CMK (cell line): ENCODE measurements at places on chromosomes 3 and 15.

GRCh38 chr15:39622660-39623516, 42.0 kb downstream of the THBS1 start:
- DNase-seq = no peak

DNA sequence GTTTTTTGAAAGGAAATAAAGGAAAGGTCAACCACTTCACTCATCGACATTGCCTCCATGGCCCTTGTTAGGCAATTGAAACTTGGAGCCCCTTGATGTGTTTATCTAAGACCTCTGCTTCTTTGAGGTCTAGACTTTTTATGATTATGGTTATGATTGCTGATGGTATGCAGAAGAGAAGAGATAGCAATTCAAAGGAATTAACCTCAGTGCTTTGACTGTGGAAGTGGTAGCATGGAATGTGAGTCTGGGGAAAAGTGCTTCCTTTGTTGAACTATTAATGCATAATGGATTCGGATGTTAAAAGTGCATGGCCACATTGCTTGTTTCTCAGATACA, 46.1 kb downstream of the FNDC3B start:
- no peak for DNase-seq

DNA sequence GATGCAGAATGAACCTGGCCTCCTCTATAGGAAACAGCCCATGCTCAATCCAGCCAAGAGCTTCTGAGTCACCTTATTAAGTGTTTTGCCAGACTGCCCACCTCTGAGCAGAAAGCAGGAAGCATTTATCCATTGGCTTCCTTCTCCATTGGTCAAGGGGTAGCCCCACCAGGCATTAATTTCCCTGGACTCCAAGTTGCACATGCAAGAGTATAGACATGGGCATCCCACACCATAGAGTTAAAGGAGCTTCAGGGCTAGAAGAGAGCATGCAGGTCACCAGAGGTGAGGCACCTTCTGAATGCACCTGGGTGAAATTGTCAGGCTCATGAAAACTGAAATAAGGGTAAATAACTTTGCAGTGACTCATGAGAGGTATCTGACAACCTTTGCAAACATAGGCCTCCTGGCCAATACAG, 230.8 kb upstream of the STAC start:
- no peak for DNase-seq

DNA sequence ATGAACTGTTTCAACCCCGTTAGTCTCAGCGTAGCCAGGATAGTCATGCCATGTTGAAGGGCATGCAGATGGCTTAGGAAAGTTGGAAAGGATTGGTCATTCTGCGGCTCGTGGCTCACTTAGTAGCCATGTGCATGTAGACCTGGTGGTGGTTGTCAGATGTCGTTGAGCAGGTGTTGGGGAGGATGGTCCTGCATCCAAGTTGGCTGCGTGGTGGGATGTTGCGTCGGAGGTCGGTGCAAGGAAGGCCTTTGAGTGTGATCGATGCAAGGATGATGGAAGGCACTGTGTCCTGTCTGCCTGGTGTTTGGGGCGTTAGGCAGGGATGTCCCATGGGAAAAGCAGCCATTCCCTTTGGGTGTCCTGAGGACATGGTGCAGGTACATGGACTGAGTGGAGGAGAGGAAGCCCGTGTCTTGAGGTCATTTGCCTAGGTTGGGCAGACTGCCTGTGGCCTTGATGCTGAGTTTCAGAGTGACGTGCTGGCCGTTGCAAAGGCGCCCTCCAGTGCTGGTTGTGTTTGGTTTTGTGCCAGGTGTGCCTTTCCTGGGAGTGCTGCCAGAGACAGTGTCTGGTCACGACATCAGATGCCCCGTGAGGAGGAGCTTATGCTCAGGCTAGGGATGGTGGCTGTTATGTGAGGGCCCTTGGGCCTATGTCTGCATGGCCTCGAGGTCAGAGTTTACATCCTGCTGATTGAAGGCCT, 103.4 kb downstream of the SNRPN start:
- no peak for DNase-seq

DNA sequence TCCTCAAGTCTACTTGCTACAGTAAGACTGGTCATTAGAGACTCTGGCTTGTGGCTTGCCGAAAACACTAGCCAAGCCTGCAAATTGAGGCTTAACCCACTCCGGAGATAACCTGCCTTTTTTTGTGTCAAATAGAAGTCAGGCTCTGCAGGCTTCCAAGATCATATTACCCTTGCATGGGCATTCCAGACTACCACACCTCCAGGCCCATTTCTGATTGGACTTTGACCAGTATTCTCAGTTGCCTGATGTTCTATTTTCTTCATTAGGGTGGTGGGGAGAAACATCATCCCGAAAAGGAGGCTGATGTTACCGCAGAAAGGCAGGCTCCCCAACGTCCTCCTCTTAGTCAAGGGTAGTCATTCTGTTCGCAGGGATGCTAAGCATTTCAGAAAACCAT, 68.1 kb upstream of the FOXP1 start:
- DNase-seq = no peak

DNA sequence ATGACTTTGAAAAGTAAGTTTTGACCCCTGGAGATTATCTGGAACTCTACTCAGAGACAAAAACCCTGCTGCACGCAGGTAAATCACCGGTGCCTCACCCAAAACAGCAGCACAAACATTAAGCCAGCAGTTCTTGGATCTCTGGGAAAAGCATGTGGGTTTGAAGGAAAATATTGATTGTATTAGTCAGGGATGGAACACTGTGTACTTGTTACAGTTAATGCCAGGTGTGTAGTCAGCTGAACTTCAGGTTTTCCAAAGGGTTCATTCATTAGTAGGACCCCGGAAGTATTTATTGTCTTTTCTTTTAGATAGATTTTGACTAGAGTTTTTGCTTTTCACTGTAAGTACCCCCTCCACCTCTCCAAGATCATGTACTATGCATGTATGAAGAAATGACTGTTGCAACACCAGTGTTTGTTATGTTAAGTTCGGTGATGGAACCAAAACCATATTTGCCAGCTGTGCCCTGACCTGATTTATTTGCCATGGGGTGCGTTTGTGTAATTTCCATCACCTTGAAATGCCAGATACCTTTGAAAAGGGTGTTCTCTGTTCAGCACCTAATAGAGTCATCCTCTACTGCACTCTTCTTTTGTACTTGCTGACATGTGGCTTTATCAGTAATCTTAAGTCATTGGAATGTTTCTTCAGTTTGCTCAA, 14.5 kb downstream of the ARHGEF26 start:
- DNase-seq = no peak

- no peak for DNase-seq
Measured at GRCh38 chr3:46928282-46928681, 48.3 kb downstream of the CCDC12 start.

DNA sequence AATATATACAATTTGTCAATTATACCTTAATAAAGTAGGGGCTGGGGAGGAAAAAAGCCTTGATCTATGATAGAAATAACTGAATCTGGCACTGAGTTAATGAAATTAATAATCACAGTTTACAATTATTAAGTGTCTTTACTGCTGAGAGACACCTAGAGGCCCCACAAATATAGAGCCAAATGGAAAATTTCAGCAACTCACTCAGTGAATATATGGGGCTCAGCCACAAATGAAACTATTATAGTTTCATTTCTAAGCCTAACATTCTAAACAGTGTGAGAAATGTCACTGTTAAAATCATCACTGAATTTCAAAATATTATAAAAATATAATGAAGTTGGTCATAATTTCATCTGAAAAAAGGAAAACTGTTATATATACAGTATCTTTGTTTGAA, 40.3 kb downstream of the GNB4 start:
- no peak for DNase-seq

GRCh38 chr15:34047893-34048775, 9.1 kb upstream of the AVEN start:
- DNase-seq = no peak

DNA sequence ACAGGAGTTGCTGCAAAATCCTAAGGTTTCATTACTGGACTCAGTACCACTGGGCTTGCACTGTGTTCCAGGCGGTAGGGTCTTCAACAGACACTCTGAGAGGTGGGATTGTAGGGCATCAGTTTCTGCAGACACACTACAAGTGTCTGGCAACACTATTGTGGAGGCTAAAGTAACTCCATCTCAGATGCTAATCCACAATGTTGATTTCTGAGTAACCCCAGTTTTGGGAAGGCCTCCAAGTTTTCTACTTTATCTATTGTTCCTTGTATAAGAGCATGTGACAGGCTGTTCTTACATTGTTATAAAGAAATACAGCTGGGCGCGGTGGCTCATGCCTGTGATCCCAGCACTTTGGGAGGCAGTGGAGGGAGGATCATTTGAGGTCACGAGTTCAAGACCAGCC, 2.5 kb upstream of the ABHD5 start:
- no peak for DNase-seq

DNA sequence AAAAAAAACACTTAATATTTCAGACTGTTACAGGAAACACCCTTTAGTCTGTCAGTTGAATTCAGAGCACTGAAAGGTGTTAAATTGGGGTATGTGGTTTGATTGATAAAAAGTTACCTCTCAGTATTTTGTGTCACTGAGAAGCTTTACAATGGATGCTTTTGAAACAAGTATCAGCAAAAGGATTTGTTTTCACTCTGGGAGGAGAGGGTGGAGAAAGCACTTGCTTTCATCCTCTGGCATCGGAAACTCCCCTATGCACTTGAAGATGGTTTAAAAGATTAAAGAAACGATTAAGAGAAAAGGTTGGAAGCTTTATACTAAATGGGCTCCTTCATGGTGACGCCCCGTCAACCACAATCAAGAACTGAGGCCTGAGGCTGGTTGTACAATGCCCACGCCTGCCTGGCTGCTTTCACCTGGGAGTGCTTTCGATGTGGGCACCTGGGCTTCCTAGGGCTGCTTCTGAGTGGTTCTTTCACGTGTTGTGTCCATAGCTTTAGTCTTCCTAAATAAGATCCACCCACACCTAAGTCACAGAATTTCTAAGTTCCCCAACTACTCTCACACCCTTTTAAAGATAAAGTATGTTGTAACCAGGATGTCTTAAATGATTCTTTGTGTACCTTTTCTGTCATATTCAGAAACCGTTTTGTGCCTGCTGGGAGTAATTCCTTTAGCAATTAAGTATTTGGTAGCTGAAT, 17.9 kb downstream of the TMEM43 start:
- DNase-seq = no peak

- DNase-seq = no peak
Measured at GRCh38 chr15:73925848-73926218, 429 bp upstream of the LOXL1 start.

DNA sequence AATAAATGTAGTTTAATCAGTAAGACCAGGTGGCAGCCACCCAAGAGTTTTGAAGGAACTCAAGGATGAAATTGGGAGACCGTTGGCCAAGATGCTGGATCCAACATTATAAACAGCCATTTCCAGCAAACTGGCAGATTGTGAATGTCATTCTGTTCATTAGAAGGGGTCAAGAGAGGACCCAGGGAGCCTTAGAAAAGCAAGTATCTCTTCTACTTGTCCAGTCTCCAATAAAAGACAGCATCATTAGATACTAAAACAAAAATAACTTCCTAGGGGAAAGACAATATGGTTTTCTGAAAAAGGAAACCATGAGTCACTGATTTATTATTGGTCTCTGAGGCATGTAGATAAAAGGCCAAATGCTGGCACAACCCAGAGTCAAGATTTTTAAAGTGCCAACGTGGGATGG, 67.9 kb downstream of the GADL1 start:
- DNase-seq = no peak

GRCh38 chr15:61644550-61644949, 415.4 kb upstream of the RORA start:
- no peak for DNase-seq

DNA sequence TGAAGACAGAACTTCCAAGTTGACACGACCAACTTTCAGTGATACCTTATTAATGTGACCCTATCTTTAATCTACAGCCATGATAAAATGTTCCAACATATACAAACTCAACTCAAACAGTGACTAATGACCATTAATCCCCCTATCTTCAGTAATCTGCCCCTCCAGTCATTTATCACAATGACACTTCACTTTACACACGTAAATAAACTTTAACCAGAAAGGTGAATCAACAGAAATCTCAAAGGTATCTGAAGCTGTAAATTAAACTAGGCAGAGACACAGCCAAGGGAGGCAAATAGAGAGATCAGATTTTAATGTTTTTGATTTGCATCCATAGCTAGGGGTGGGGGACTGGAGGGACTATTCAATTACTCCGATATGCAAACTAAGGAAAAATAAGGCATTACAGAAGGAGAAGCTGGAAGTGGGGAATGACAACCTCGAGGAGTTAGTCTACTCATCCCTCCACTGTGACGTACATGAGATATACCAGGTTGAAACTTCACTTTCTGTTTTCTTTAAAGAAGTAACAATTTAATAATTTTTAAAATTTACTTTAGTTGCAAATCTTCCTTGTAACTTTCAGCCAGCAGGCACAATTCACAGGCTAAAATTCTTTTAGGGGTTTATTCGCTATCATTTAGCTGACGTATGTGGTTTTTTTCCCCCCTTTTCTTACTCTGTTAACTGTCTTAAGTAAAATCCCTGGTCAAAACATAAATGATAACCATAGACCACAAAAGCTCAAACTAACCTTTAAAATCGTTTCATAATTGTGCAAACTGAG, 751.0 kb downstream of the ROBO1 start:
- no peak for DNase-seq

- no peak for DNase-seq
Measured at GRCh38 chr3:74842141-74842540, 227.7 kb upstream of the CNTN3 start.

GRCh38 chr3:128573160-128573559, 77.5 kb downstream of the RPN1 start:
- no peak for DNase-seq

DNA sequence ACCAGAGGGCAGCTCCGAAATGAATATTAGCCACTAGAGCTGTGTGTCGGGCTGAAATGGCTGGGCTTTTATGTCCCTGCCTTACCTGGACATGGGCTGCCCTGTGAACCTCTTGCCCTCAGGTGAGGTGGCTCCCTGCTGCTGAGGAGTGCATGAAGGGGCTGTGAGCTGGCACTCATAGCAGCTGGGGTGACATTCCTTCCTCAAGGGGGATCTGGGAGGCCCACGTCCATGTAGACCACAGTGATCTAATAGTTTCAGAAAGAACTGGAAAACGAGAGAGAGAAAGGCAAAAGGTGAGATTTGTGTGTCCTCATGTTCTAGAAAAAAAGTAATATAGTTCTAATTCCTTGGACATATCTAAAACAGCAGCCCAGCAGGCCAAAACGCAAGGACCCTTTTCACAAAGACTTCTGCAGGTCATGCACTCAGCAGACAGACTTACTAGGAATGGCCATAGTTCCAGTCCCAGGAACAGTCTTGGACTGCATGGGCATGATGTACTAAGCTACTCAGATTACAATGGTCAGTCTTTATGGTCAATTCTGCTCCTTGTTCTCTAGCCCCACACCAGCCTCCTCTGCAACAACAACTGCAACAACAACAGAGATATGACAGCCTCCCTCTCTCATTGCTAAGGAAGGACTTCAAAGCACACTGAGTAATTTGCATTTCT, 10.8 kb upstream of the SLC24A5 start:
- no peak for DNase-seq

DNA sequence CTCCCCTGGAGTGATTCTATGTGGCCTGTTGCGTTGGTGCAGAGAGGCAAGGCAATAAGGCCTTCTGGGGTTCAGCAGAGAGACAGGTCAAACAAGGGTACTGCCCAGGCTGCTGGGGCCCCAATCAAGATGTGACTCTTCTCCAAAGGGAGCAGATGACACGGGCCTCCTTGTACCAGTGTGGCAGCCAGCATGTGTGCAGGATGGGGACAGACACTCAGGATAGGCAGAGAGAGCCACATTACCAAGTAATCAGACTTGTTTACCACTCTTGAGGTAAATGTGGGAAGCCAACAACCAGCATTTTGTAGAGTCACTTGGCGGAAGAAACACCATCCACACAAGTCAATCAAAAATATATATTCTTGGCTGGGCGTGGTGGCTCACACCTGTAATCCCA, 95.3 kb upstream of the DLG1 start:
- DNase-seq = no peak
